ENCODE measurements at places on chromosomes 16 and 17. TPM values are rescaled to one million over a fixed set of nuclear protein-coding genes. Genes with fewer than 3 reads are reported as not detected.

The PIRT gene
- not detected for total RNA-seq

The KIF18B gene
- total RNA-seq, result not detected

The SNAI3 gene
- total RNA-seq, result 3.4 TPM

The DHRS7C gene
- total RNA-seq, result not detected

The SDK2 gene
- total RNA-seq, result 10.0 TPM

The KCNJ12 gene
- 0.31 TPM for total RNA-seq

DNA sequence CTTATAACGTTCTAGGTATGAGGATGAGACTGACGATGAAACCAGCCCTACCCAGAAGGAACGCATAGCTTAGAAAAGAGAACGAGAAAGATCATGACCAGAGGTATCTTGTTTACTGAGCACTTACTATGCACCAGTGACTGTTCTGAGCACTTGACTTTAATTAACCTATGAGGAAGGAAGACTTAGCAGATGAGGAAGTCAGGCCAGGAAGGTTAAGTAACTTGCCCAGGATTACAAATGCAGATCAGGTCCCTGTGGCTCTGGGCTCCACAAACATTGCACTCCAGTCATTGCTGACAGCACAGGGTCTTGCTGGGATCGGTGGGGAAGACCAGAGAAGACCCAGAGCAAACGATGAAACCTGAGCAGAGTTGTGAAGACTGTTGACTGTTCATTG lies 7.1 kb downstream of the KRT13 start:
- no peak for DNase-seq

GRCh38 chr17:2067608-2068024 lies 12.7 kb downstream of the HIC1 start:
- no peak for DNase-seq

DNA sequence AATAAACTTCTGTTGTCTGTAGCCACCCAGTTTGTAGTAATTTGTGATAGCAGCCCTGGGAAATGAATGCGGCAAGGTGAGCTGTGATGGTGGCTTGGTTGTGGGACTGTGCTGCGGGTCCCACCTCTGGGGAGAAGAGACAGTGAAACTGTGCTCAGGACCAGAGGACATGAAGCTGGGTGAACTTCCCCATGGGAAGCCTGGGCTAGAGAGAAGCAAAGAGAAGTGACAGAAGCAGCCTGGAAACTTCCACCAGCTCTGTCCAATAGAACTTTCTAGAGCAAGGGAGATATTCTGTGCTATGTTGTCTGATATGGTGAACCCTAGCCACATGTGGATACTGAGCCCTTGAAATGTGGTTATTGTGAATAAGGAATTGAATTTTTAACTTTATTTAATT lies 51.5 kb upstream of the EMP2 start:
- DNase-seq, result no peak

DNA sequence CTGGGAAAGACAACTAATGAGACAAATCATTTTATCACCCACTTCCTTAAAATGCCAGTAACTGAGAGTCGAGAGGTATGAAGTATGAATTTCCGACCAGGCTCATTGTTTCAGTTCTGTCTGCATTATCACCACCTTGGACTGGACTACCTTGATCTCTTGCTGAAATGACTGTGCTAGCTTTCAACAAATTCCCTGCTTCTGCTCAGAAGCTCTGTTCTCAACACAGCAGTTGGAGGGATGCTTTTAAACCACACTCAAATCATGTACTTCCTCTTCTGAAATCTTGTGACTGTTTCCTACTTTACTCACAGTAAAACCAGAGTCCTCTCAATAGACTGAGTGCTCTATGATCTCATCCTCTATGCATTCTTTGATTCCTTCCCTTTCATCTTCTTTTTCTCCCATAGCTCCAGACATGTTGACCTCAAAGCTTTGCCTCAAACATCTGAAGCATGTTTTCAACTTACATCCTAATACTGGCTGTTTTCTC lies 195.8 kb downstream of the KCNJ2 start:
- DNase-seq, result no peak

GRCh38 chr17:16419074-16419928 lies 3.9 kb downstream of the TRPV2 start:
- DNase-seq, result peak; percentile 63

DNA sequence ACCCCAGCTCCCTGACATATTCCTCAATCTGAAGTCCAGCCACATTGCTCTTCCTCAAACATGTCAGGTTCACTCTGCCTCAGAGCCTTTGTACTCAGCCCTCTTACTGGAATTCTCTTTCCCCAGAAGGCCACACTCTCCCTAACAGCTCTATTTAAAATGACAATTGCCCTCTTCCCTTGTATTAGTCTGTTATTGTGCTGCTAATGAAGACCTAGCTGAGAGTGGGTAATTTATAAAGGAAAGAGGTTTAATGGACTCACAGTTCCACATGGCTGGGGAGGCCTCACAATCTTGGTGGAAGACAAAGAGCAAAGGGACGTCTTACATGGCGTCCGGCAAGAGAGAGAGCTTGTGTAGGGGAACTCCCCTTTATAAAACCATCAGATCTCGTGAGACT lies 46.0 kb downstream of the HS3ST2 start:
- DNase-seq, result no peak
